ENCODE measurements at places on chromosomes 2 and 18.

GRCh38 chr2:73651591-73652230, 9.5 kb upstream of the NAT8 start:
- no peak for DNase-seq

GRCh38 chr2:98764499-98764898, 33.6 kb upstream of the MGAT4A start:
- DNase-seq = no peak

- DNase-seq = no peak
These were observed 892.5 kb upstream of the LRRTM1 start for GRCh38 chr2:81196933-81197628.

DNA sequence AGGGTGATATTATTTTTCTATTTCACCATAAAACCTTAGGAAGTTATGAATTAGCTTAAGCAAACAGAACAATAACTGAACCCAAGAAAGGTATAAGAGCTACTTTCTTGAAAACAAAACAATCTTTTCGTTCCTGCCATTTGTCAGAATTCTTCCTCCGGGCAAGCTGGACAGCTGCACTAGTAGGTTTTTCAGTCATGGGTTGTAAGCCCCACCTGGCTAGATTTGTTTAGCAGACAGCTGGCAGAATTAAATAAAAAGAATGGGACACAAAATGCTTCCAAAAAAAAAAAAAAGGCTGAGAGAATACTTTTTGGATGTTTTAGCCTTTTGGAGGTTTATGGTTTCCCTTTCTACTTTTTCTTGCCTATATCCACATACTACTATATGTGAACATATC, 694.1 kb downstream of the ARHGAP15 start:
- DNase-seq = peak; percentile 35

- DNase-seq = no peak
These were observed 1.5 kb downstream of the MALL start for GRCh38 chr2:110113961-110114591.

DNA sequence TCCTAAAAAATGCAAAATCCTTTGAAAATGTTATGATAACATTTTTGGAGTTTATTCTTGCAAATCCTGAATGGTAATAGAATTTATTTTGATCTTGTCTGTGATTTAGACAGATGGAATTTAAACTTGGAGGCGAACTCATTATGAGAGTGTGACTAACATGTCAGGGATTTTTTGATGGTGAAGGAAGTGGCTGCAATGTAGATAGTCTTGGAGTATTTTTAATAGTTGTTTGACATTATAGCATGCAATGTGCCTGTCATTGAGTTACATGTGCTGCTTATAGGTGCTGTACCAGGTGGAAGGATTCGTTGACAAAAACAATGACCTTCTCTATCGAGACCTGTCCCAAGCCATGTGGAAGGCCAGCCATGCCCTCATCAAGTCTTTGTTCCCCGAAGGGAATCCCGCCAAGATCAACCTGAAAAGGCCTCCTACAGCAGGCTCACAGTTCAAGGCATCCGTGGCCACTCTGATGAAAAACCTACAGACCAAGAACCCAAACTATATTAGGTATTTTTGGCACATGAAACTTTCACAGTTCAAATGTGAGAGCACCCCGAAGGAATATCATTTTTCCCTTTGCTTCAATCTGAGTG, 141.8 kb downstream of the MYO1B start:
- DNase-seq = no peak

- no peak for DNase-seq
These were observed 5.5 kb upstream of the HNRNPA3 start for GRCh38 chr2:177207101-177207500.

- DNase-seq = peak; percentile 87
These were observed 153.0 kb downstream of the ZFP36L2 start for GRCh38 chr2:43073401-43073825.

GRCh38 chr18:79260510-79260909, 135.2 kb upstream of the NFATC1 start:
- no peak for DNase-seq

DNA sequence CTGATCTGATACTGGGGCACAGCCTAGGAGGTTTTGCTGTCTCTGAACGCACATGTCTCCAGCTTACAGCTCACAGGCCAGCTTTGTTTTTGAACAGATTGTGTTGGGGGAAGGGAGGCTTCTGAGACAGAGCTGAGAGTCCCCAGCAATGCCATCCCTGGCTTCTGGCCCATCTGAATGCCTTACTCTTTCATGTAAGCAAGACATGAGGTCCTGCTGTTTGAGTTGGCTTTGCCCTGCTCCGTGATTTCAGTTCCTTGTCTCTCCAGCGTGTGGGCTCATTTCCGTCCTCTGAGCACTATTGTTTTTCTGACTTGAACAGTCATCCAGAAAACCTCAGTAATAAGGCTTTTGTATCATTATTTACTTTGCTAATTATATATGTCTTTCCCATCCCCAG, 194.9 kb upstream of the TNP1 start:
- DNase-seq = peak; percentile 53

Measured in femur (tissue), 1 donor.